ENCODE measurements at places on chromosomes 4 and X.

DNA sequence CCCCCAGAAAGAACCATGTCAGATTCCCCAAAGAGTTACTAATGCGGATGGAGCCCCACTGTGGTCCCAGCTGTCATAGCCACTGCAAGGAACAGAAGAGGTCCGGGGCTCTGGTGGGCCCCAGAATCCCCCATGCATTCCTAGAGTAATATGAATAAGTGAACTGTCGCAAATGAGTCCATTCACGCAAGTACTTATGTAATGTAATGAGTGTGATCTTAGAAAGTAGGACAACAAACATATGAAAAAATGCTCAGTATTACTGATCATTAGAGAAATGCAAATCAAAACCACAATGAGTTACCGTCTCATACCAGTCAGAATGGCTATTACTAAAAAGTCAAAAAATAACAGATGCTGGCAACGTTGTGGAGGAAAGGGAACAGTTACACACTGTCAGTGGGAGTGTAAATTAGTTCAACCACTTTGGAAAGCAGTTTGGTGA is 141.5 kb upstream of the RBPJ start:
- DNase-seq, result no peak

DNA sequence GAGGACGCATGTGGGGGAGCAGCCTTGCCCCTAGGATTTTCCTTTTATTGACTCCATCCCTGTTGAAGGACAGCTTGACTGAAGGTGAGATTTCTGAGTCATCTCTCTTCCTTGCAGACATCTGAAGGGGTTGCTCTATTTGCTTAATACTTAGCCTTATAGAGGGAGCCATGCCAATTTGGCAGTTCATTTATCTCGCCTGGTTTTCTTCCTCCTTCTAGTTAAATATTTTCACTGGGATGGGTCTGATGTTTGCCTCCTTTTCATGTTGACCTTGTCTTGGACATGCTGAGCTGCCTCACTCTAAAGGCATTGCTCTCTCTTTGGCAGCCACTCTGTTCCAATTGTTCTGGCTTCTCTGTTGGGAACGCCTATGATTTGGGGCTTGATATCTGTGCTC is 151.0 kb upstream of the PSAPL1 start:
- no peak for DNase-seq

DNA sequence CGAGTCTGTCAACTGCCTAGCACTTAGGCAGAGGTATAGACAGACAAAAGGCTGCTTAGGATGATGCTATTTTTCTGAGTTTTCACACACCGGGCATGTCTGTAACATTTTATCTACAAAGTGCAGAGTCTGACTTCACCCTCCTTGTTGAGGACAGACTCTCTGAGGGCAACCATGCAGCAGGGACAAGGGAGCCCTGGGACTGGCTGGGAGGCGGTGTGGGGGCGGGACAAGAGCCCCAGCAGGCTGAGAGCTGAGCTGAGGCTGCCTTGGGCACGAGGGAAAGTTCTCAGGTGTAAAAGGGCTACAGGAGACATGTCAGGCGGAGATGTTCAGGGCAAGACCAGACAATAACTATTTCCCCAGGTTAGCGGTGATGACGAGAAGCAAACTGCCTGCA is 81.6 kb downstream of the GATB start:
- DNase-seq, result no peak

DNA sequence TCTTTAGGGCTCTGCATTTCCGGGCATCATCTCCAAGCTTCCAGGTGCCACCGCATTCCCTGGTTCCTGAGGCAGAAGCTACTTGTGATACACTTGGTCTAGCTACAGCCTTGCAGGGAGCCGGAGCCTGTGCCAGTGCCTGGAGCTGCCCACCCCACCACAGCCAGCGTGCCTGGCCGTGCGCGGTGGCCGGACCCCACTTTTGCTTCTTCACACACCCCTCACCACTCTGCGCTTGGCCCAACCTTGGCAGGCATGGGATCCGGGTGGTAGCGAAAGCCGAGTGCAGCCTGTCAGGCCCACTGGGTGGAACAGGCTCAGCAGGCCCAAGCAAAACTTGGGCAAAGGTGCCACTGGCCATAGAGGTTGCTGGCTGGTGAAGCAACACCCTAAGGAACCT is 823.7 kb downstream of the GLUD2 start:
- no peak for DNase-seq

- DNase-seq, result no peak
Observed at GRCh38 chrX:2188330-2188792, 312.4 kb downstream of the DHRSX start.

GRCh38 chr4:153706519-153706918 is 22.4 kb downstream of the TLR2 start:
- no peak for DNase-seq

GRCh38 chr4:159284733-159285132 is 181.9 kb downstream of the RAPGEF2 start:
- DNase-seq, result no peak

DNA sequence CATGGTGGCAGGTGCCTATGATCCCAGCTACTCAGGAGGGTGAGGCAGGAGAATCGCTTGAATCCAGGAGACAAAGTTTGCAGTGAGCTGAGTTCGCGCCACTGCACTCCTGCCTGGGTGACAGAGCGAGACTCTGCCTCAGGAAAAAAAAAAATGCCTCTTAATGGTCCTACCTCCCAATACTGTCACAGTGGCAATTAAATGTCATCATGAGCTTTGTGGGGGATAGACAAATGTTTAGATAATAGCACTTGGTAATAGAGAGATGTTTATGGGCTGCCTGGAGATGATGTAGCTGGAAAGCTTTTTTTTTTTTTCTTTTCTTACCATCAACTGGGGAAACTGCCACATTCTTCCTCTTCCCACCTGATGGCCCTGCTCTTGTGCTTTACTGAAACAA is 33.0 kb downstream of the GRK4 start:
- DNase-seq, result no peak

DNA sequence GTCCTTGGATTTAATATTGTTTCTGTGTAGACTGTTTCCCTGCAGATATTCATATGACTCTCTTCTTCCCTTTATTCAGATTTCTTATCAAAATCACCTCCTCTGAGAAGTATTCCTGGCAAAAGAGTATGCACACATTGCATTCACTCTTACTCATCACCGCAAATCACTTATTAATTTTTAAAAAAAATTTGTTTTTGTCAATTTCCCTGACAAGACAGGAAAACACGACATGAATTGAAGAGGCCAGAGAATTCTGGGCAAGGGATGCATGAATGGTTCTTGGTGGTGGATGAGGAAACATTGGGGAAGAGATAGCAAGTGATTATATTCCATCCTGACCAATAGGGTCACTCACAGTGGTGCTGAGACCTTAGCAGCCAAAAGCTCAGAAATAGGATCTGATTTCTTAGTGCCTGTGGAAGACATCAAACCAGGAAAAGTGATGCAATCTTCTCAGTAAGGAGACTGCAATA is 522.5 kb upstream of the AGA start:
- DNase-seq, result no peak

- DNase-seq, result no peak
Observed at GRCh38 chr4:75696071-75696470, 22.9 kb upstream of the G3BP2 start.

GRCh38 chr4:67725132-67725531 is 24.2 kb upstream of the UBA6 start:
- no peak for DNase-seq

GRCh38 chr4:70667740-70668535 is 1.6 kb upstream of the JCHAIN start:
- DNase-seq, result no peak

- DNase-seq, result no peak
Observed at GRCh38 chr4:104188301-104188700, 306.4 kb downstream of the CXXC4 start.

GRCh38 chr4:174657472-174657871 is 135.2 kb upstream of the HPGD start:
- no peak for DNase-seq

DNA sequence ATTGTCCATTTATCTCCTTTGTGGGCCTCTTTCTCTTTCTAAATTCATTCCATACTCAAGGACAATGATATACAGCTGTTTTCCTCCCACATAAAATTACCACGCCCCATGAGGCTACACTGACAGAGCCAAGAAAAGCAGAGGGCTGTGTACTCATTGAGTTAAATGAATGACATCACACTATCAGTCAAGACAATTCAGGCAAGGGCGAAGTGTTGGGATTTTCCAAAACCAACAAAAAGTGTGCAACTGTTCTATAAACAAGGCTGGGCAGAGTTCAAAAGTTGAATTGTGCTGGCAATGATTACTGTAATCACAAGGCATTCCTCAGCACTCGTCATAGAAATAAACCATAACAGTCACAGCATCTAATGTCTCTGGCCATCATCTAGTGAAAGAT is 799.6 kb upstream of the DIAPH2 start:
- DNase-seq, result no peak

DNA sequence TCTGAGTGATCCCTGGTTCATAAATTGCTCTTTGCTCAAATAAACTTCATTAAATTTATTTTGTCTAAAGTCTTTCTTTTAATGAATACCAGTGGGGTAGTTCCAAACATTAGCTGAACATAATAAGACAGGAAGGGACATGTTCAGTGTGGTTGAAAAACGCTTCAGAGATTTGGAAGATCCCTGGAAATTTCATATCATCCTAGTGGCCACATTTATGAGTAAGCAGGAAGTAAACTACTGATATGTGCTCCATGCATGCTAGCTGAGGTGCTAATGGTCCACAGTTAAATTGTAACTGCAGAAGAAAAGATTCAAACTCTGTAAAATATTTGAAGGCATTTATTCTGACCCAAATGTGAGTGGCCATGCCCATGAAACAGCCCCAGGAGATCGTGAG is 1328.7 kb downstream of the ADGRL3 start:
- DNase-seq, result no peak

- no peak for DNase-seq
Observed at GRCh38 chrX:24732766-24733500, 39.2 kb downstream of the POLA1 start.

- no peak for DNase-seq
Observed at GRCh38 chr4:42895452-42895851, 2.9 kb downstream of the GRXCR1 start.

GRCh38 chr4:13640149-13640940 is 12.8 kb upstream of the BOD1L1 start:
- DNase-seq, result peak; percentile 55

DNA sequence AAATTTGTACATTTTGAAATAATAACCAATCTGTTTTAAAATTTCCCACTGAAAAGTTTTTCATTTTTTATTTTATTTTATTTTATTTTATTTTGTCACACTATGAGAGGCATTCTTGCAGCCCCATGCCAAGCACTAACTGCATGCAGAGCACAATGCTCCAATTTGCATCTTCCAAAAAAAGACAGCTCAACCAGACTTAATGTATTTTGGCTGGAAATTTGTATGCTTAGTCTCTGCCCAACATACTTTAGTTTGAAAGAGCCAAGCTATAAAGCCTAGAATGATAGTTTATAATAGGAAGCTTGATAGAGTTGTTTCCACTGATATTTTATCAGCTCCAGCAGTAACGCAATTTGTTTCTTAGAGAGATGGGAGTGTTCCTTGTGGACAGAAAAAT is 235.5 kb downstream of the GALNTL6 start:
- DNase-seq, result no peak

GRCh38 chrX:104270916-104271512 is 16.3 kb upstream of the ESX1 start:
- DNase-seq, result peak; percentile 47

GRCh38 chrX:96244955-96245354 is 439.7 kb upstream of the DIAPH2 start:
- no peak for DNase-seq

DNA sequence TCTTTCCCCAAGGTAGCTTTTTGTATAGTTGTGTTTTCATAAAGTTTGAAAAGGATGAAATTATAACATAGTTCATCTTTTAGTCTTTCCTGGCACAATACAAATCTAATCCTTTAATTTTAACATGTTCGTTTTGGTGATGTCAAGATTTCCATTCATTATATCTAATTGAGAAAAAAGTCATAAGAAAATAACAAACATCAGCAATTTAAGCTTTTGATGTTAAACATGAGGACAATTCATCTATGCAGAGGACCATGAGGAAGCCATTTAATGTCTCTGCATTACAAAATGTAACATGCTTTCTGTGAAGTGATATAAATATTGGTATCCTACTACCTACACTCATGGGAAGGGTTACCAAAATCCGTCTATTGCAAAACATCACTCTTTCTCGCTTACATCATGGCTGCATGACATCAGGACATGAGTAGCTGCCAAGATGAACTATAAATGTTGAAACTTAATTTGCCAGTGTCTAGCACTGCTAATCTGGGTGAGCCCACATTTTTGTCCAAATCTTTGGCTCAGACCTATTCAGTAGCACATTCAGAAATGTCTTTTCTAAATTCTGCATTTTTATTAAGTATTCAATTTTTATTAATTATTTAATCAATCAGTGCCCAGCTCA is 9.5 kb downstream of the EPGN start:
- DNase-seq, result no peak

DNA sequence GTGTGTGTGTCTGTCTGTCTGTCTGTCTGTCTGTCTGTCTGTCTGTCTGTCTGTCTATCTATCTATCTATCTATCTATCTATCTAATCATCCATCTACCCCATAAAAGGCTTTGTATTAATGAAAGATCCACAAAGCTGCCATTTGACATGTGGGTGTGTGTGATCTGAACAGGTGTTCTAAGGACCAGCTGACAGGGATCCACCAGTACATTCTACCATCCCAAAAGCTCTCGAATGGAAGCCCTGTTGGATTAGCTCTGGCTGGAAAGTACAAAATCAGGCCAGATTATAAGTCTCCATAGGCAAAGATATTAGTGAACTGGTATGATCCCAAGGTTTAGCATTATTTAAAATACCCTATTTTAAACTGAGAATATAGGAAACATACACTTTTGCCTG is 299.3 kb downstream of the CAMK2D start:
- DNase-seq, result no peak

DNA sequence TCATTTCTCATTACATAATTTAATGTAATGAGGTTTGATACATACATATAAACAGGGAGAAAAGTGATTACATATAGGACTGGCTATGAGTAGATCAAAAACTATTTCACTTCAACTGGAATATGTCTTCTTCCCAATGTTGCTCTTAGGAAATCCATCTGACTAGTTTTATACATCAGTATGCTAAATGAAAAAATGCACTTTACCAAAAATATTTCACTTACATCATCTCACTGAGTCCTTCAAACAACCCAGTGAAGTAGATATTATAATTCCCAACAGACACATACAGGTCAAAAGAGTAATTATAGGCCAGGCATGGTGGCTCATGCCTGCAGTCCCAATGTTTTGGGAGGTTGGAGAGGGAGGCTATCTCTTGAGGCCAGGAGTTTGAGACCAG is 215.9 kb downstream of the MID1 start:
- DNase-seq, result no peak

- no peak for DNase-seq
Observed at GRCh38 chrX:57367649-57368048, 81.1 kb downstream of the FAAH2 start.

- no peak for DNase-seq
Observed at GRCh38 chrX:42090395-42090794, 167.0 kb upstream of the CASK start.
